ENCODE measurements at places on chromosomes 12 and 14.

- no peak for DNase-seq
Observed at GRCh38 chr14:29030970-29031369, 264.4 kb downstream of the FOXG1 start.

DNA sequence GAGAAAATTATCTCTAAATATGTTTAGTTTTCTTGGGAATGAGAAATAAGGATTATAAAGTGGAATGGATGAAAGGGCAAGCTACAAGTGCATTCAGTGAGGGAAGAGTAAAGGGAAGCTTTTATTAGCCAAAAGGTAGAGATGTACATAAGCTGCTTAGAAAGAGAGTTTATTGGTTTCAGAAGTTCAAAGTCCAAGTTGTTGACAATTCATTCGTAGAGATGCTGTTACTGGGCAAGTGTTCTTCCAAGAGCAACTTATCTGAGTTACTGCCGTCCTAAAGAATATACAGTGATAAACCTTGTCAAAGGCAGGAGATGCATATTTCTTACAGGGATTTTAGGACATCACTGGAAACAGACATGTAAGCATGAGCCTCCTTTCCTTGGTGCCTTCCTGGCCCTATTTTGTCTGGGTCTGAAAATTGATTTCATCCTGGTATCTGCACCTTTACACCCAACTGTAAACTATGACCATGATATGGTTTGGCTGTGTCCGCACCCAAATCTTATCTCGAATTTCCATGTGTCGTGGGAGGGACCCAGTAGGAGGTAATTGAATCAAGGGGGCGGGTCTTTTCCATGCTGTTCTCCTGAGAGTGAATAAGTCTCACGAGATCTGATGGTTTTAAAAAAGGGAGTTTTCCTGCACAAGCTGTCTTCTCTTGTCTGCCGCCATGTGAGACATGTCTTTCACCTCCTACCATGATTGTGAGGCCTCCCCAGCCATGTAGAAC is 46.8 kb downstream of the TRMT5 start:
- DNase-seq = no peak

- DNase-seq = no peak
Observed at GRCh38 chr12:57518176-57518919, 2.0 kb downstream of the DDIT3 start.

- DNase-seq = no peak
Observed at GRCh38 chr12:2481346-2481745, 313.4 kb upstream of the FKBP4 start.

DNA sequence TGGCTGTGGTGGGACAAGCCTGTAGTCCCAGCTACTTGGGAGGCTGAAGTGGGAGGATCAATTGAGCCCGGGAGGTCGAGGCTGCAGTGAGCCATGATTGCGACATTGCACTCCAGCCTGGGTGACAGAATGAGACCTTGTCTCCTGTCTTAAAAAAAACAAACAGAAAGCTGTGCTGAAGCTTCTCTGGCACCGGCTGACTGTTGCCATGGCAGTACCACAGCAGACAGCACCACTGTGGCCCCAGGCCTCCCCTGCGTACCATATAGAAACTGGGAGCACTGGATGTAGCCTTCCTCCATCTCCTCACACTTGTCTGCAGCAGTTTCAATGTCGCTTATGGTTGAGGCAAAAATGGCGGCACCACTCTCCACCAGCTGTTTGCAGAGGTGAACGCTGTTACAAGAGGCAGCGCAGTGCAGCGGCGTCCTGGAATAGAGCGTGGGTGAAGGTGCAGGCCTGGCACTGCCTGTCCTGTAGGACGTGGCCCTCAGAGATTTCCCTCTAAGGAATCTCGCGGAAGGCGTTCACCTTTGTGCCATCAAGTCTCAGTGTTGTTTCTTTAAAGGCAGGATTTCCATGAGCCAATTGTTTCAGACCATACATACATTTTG is 21.9 kb downstream of the ZFYVE21 start:
- DNase-seq = no peak

DNA sequence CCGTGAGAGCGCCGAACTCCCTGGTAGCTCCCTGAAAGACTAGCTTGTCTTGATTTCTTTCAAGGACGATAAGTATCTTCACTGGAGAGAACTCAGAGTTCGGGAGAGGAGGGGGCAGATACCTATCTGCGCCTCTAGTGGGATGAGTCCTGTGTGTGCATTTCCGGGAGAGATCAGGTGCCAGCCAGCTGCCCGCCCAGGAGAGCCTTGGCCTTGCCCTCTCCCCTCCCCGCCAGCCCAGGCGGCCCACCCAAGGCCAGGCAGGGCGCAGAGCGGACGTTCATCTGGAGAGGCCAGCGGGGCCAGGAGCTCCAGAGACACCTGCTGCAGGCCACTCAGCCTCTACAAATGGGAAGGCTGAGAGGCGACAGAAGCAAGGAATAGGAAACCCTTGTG is 1.0 kb downstream of the CD9 start:
- no peak for DNase-seq

GRCh38 chr14:94522115-94522724 is 13.0 kb upstream of the SERPINA12 start:
- no peak for DNase-seq

DNA sequence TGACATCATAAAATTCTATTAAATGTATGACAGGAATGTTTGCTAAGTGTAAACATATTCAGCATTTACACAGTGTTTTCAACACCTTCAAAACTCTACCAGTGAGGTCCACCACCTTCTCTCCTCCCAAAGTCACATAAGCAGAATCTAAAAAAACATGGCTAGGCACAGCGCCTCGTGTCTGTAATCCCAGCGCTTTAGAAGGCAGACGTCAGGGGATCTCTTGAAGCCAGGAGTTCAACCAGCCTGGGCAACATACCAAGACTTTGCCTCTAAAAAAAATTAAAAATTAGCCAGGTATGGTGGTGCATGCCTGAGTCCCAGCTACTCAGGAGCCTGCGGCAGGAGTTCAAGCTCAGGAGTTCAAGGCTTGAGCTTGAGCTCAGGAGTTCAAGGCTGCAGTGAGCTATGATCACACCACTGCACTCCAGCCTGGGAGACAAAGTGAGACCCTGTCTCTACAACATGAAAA is 30.0 kb downstream of the NUMB start:
- DNase-seq = no peak

DNA sequence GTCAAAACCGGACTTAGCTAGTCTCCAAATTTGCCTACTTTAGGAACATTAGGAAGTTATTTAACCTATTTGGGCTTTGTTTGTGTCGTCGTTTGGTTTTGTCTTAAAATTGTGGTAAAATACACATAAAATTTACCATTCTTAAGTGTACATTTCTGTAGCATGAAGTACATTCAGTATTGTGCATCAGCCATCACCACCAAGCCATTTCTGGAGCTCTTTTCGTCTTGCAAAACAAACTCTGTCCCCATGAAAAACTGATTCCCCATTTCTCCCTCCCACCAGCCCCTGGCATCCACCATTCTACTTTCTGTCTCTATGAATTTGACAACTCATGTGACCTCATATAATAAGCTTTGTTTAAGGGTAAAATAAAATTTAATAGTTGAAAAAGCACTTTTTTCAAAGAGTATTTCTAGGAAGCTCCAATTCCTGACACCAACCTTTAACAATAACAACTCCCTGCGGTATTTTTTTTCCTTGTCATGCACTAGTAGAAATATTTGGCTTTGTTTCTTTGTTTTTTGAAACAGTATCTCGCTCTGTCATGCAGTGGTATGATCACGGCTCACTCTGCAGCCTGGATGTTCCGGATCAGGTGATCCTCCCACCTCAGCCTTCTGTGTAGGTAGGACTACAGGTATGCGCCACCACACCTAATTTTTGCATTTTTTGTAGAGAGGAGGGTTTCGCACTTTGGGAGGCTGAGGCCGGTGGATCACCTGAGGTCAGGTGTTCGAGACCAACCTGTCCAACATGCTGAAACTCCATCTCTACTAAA is 3.6 kb upstream of the UBC start:
- no peak for DNase-seq

GRCh38 chr14:58947814-58948445 is 240.5 kb upstream of the DAAM1 start:
- no peak for DNase-seq

DNA sequence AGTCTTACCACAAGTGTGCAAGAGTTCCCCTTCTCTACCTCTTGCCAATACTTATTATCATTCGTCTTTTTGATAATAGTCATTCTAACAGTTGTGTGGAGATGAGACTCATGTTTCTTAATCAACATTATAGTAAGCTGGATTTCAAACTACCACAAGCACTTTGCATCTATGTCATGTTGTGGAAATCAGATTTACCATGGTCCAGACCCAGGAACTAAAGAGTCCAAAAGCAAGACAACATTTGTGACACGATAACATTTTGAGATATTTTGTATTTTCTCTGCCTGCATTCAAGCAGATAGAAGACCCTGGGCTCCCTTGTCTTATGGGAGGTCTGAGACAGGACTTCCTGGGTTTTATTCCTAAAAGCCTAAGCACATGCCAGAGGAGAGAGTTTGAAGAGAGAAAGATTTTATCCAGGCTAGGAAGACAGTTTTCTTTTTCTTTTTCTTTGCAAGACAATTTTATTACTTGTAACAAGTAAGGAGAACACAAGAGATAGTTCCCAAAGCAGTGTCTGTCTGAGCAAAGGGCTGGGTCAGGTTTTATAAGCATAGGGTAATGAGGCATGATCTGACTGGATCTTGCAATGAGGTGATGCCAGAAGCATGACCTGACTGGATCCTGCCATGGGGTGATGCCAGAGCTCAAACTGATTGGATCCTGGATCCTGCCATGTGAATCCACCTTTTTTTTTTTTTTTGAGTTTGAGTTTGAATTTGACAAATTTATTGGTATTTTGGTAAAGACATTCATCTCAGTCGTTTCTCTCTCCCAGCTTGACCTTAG is 180.5 kb upstream of the HMGA2 start:
- no peak for DNase-seq

DNA sequence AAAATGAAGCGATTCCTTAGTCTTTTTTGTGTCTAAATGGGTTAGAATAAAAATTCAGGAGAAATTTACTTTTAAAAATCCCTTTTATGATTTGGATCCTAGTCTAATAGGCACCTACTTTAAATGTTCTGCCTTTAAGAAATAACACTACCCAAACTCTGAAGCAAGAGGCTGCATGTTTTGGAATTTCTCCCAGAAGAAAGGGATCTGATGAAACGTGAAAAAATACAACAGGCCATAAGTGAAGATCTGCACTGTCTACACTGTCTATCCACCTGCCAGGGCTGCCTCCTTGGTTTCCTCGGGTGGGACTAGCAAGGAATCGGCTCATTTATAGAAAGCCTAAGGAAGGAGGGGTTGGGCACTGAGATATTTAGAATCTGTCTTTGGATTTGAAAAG is 22.1 kb downstream of the ACVR1B start:
- no peak for DNase-seq

- no peak for DNase-seq
Observed at GRCh38 chr12:71431991-71432390, 7.6 kb upstream of the LGR5 start.

GRCh38 chr14:25055992-25056687 is 6.2 kb upstream of the STXBP6 start:
- DNase-seq = no peak

- DNase-seq = no peak
Observed at GRCh38 chr12:115023279-115024265, 339.6 kb upstream of the TBX3 start.

- DNase-seq = no peak
Observed at GRCh38 chr14:32019276-32019675, 57.8 kb upstream of the ARHGAP5 start.

GRCh38 chr14:54785136-54785777 is 117.4 kb downstream of the GCH1 start:
- DNase-seq = no peak

- DNase-seq = no peak
Observed at GRCh38 chr12:104219361-104219892, 3.8 kb downstream of the TXNRD1 start.

DNA sequence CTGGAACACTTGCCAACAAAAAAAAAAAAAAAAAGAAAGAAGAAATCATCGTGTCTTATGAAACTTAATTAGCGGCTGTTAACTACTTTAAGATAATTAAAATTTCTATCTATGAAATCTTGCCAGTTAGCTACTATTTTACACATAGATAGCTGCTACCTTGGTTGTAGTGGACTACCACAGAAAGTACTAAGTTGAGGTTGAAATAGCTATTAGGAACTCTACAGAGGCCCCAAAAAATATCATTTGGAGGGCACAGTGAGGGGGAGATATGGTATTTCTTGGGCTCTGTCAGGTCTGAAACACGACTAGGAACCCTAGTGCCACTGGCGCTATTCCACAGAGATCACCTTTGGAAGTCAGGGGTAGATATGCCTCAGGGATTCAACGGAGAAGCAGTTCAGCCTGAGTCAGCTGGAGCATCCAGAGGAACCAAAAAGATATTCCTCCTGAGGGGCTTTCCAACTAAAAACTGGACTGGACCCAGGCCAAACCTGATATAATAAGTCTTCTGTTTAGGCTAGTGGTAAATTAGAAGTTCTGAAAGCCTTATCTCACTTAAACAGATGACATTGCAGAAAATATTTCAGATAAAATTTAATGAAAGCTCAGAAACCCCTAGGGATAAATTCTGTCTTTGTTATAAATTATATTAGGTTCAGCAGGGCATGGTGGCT is 126.1 kb downstream of the EPS8 start:
- no peak for DNase-seq

DNA sequence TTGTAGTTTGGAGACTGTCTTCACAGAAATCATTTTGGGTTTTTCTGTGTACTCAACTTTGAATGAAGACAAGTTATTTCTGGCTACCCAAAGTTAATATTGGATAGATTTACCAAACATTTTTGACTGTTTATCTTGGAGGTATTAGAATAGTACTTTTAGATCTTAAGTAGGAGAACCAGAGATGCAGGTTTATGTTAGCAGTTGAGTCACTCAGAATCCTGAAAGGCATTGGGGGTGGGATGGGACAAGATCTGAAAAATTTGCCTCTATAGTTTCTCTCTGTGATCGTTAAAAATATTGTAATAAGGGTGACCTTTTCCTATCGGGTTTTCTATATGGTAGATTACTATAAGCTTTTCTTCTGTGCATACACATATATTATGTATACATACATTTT is 112.3 kb downstream of the TTC6 start:
- no peak for DNase-seq

Data from GM12864 (cell line).